ENCODE measurements at places on chromosomes 16 and 17. TPM values are rescaled to one million over a fixed set of nuclear protein-coding genes. Genes with fewer than 3 reads are reported as not detected.

GRCh38 chr16:57231821-57232350 lies 13.2 kb upstream of the ARL2BP start:
- DNase-seq, result no peak

- DNase-seq, result peak; percentile 60
Observed at GRCh38 chr16:85752511-85753420, 1.9 kb upstream of the C16orf74 start.

DNA sequence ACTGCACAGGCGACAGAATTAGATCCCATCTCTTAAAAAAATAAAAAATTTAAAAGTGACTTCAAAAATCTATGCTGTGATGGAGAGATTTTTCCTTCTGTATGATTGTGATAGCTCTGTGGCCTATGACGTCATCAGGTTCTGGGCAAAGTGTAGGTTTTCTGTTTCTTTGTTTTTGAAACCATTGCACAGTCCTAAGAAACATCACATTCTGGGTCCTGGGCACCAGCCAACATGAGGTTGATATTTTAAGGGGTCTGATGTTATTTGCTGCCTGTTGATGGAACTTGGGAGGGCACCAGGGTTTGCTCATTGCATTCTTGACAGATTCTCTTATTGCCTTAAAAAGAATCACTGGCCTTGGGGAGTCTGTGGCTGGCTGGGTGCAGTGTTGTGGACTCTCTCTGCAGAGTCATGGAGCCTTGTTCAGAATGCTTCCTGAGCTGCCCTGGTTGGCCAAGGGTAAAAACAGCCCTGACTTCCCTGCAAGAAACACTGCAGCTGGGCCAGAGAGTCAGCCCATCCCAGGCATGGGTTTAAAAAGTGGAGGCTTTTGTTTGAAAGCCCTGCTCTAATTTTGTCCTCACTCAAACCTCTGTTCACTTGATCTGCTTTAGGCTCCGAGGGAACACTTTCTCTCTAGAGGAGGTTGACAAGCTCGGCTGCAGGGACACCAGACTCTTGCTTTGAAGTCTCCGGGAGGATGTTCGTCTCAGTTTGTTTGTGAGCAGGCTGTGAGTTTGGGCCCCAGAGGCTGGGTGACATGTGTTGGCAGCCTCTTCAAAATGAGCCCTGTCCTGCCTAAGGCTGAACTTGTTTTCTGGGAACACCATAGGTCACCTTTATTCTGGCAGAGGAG lies 10.5 kb upstream of the CYLD start:
- no peak for DNase-seq

Gene GRIN2C
- not detected for total RNA-seq

Gene KRTAP1-1
- not detected for total RNA-seq

DNA sequence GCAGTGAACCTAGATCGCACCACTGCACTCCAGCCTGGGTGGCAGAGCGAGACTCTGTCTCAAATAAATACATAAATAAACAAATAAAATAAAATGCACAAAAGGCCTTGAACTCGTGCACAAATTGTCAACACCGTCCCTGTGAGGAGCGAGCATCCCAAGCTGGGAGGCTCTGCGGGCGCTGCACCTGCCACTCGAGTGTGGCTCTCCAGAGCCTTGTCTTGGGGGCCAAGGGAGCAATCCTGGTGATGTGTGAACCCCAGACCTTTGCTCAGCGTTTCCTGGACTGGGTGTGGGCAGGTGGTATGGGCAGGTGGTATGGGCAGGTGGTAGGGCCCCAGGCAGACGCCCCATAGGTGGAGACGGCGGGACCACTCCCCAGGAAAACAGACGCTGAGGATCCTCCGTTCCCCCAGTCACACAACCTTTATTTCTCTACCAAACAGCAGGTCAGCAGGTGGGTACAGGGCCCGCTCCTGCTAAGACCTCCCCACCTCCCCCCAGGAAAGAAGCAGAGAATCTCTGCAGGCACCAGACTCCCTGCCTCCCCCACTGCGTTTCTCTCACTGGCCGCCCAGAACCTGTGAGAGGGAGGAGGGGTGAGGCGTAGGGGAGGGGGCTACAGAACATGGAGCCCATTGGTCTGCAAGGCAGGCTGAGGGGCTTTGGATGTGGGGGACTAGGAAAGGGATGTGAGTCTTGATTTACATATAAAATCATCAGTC lies 7.4 kb upstream of the P2RX1 start:
- DNase-seq, result no peak

Gene HSPB9
- total RNA-seq, result not detected

Gene TNP2
- not detected for total RNA-seq

GRCh38 chr16:85369741-85370528 lies 243.2 kb upstream of the GSE1 start:
- peak; percentile 57 for DNase-seq

DNA sequence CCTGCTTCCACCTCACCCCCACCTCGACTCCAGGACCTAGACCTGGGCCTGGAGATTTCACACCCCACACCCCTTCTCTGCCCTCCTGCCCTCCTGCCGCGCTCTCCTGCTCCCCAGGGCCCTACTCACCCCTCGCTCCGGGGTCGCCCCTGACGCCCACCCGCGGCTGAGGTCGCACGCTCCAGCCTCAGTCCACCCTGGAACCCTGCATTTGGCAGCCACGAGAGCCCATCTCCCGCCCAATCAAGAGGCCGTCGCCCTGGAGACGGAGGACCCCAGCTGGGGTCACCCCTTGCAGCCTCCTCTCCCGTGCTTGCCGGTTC lies 16.1 kb downstream of the TLE7 start:
- DNase-seq, result no peak

Gene TMIGD1
- not detected for total RNA-seq

Gene CNTNAP1
- total RNA-seq, result 4.7 TPM

Gene TP53
- 89.9 TPM for total RNA-seq

Gene OTOA
- total RNA-seq, result 0.07 TPM

GRCh38 chr17:62073993-62074392 lies 8.9 kb upstream of the MED13 start:
- no peak for DNase-seq

Gene SLC6A4
- not detected for total RNA-seq

GRCh38 chr16:56686758-56687157 lies 4.5 kb downstream of the MT1X start:
- DNase-seq, result no peak

- no peak for DNase-seq
Observed at GRCh38 chr17:37479025-37479424, 10.7 kb upstream of the DUSP14 start.

- no peak for DNase-seq
Observed at GRCh38 chr16:10708969-10709368, 14.2 kb upstream of the TEKT5 start.

DNA sequence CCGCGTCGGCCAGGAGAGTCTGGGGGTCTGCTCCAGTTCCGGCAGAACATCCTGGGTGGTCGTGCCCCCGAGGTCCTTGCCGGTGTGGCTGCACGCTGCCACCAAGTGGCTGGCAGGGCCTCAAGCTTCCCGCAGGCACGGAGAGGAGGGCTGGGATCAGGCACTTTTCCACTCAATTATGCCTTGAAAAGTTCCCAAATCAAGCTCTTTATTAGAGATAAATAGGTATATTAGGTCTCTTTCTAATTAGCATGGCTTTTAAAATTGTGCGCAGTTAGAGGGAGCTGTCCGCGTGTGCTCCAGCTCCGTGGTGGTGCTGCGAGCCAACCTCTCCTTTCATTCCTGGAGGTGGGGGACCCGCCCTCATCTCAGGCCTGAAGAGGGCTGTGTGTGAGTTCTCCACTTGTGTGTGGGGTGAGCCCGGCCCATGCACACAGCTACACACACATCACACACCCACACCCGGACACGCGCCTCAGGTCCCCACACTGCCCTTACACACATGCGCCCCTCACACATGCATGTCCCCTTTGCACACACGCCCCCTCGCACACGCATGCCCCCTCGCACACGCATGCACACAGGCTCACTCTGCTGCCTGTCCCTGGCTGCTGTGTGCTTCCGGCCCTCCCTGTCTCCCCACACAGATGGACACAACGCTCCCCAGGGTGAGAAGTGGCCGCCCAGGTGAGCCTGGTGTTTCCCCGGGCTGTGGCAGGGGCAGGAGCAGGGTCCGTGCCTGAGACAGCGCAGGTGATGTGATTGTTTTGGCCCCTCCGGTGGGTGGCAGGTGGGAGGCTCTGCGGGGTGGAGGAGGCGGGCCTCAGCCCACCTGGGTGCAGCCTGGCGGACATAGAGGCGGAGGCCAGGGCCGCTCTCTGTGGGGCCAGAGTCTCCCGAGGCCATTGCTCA lies 28.8 kb downstream of the CACNA1H start:
- DNase-seq, result no peak

- no peak for DNase-seq
Observed at GRCh38 chr17:28675490-28675889, 13.5 kb downstream of the SUPT6H start.

- no peak for DNase-seq
Observed at GRCh38 chr16:9013508-9013864, 49.8 kb upstream of the USP7 start.

Gene AMFR
- total RNA-seq, result 225 TPM

DNA sequence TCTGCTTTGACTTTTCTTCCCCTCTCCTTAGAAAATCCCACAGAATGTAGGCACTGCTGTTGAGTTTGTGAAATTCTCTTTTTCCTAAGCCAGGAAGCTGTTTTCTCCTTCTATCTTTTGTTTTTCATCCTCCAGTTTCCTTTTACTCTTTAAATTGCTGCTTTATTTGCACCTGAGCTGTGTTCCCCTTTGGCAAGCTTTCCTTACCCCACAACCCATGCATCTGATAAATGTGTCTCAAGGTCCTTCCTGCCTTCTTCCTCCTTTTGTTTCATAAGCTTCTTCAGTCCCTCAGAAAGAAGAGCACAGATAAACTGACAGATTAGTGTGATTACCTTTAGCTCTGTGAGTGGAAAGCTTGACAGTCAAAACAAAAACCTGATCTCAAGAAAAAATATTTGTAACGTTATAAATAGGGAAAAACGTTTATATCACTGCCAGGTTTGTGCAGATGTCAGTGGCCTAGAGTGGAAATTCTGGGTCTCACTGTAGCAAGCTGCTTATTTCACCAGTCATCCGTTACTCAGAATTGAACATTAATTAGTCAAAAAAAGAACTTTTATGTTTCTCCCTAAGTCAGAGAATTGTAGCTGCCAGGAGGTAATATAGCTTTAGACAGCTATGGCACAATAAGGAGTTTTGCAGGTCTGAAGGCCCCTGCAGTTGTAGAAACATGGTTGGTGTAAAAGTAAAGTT lies 23.6 kb downstream of the GSDMB start:
- no peak for DNase-seq

Gene USP10
- 134 TPM for total RNA-seq

Gene CNGB1
- total RNA-seq, result not detected

DNA sequence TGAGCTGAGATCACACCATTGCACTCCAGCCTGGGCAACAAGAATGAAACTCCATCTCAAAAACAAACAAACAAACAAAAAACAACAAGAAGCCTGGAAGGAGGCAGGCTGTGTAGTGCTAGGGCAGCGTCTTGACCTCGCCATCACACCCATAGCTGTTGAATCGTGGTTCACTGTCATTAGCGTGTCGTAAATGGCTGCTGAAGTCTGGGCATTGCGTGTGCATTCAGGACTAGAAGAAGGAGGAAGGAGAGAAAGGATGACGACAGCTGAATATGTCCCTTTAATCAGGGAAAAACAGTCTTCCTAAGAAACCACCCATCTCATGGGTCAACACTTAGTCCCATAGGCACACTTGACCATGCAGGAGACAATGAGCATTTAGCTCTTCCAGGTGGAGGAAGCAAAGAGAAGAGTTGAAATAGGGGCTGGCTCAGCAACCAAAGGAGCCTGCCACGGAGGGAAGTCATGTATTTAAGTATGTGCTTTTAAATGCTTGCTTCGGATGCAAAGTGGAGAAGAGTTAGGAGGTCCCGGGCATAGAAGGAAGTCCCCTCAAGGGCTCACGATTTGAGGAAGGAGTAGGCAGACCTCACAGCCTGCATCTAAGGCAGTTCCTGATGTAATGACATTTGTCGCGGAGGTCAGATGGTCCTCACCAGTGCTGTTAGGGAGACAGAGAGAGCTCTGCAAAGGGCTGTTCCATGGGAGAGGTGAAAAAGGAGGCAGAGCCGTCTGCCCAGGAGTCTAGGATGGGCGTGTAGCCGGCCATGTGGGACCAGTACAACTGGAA lies 8.8 kb downstream of the PRSS22 start:
- DNase-seq, result no peak

- no peak for DNase-seq
Observed at GRCh38 chr17:68572138-68572842, 28.9 kb downstream of the FAM20A start.

DNA sequence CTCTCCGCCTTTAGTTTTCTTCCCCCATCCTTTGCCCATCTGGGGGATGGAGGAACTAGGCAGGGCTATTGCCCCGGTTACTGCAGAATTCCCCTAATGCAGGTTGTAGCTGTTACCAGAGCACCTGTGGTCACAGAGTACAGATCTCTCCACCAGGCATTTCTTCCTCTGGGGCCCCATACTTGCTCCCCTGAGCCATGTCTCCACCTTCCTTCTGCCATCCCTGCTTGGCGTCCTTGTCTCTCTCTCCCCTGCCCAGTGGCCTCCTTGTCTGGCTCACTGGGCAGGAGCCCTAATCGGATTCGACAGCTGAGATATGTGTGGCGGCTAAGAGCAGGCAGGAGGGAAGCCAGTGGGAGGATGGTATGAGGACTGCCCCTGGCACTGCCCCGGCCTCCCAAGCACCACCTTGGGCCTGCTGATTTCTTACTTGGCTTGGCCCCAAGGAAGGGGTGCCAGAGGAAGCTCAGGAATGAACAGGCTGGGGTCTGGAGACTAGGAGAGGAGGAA lies 2.0 kb downstream of the RARA start:
- peak; percentile 58 for DNase-seq

DNA sequence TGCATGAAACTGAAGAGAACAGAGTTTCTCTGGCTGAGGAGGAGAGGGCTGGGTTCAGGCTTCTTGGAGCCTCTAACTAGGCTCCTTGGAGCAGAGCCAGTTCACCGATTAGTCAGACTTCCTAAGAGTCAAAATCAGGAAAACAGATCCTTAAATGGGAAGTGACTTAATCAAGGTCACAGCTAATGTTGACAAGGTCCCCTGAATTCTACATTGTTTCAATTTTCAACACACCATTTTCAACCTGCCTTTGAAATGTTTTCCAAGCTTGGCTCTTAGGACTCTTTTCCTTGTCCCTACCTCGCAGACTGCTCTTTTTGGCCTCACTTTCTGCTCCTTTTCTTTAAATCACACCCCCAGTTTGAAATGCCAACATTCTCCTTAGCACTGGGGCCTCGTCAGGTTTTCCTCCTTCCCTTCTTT lies 16.3 kb downstream of the MYL4 start:
- no peak for DNase-seq

Gene KRT28
- total RNA-seq, result not detected

- no peak for DNase-seq
Observed at GRCh38 chr16:19817875-19818274, 66.8 kb downstream of the GPRC5B start.
